Naive thymus-derived CD8-positive, alpha-beta T cell (primary cell): ENCODE measurements at places on chromosomes 2 and 18. TPM values are rescaled to one million over a fixed set of nuclear protein-coding genes. Genes with fewer than 3 reads are reported as not detected.

The CLEC4F gene
- total RNA-seq: not detected

The GNAL gene
- 1.1 TPM for total RNA-seq

The CHRNA1 gene
- not detected for total RNA-seq

The CDH19 gene
- total RNA-seq: not detected

GRCh38 chr2:8006626-8007025 is 675.2 kb upstream of the ID2 start:
- DNase-seq: no peak

DNA sequence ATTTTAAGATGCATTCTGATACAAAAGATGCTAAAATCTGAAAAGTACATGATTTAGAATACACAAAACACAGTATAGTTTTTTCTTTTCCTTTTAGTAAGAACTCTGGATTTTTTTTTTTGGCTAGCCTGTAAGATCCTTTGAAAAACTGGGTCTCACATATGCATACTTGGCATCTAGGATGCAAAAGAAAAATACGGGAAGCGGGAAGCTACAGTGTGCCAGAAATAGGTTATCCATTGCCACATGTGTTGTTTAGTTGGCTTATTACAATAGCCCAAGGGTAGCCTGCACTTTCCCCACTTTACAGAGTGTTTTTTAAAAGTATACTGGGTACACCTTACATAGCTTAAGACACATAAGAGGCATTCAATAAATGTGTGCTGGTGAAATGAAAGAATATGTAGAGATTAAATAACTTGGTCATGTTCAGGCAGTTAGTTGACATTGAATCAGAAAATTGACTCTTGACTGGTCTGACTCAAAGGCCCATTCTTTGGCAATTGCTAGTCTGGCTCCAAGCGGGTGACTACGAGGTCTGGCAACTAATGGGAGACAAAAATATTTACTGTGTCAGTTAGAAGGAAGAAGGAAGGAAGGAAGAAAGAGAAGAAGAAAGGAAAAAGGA is 286.8 kb upstream of the TRIB2 start:
- DNase-seq: no peak

DNA sequence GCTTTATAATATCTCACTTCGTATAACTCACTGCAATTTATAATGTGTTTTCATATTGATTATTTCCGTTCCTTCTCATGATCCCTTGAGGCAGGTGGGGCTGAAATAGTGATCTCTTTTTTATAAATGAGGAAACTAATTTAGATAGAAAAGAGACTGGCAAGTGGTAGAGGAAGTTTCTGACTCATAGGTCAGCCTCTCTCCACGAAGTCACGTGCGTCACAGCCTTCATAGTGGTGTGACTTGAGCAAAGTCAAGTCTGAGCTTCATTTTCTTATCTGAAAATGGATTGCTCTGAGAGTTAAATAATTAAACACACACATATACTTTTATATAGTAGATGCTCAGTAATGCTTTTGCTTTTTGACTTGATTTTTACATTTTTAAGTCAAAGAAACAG is 19.9 kb downstream of the ABCG5 start:
- no peak for DNase-seq

- no peak for DNase-seq
These were observed 748.8 kb downstream of the NR4A2 start for GRCh38 chr2:155583674-155584195.

GRCh38 chr2:161217597-161218185 is 57.5 kb downstream of the TANK start:
- DNase-seq: no peak

GRCh38 chr18:45738660-45739059 is 14.7 kb downstream of the SLC14A1 start:
- no peak for DNase-seq

DNA sequence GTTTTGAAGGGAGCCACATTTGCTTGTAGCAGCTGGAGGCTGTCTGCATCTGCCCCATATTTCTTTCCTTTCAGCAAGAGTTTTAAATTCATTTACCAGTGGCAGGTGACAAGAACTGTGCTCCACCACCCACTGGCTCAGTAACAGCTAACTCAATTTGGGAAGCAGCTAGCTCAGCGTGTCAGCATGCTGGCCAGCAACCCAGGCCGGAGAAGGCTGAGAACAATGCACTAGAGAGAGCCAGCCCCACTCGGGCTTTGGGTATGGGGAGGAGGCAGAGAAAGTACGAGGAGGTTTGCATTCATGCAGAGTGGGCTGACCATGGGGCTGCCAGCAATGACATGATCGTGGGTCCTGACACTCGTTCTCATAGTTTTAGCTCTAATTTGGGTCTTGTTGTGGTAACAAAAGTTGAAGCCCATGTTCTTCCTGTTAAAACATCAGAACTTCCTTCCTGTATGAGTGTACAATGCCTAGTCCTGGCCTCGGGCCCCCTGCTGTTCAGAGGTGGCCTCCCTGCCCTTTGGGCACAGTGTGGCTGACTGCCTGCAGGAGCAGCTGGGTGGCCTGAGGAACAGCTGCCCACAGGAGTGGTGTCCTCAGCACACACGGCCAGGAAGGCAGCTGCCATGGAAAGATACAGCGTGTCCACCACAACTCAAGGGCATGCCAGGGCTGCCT is 23.0 kb downstream of the CDC42EP3 start:
- peak; percentile 45 for DNase-seq

GRCh38 chr18:79567481-79568147 is 112.0 kb upstream of the CTDP1 start:
- no peak for DNase-seq

- DNase-seq: no peak
These were observed 226.1 kb downstream of the LDLRAD4 start for GRCh38 chr18:13444430-13445240.
